Right lung (tissue), 10 donors: ENCODE measurements at places on chromosomes 11 and 22. TPM values are rescaled to one million over a fixed set of nuclear protein-coding genes. Genes with fewer than 3 reads are reported as not detected.

Gene TNNT3
- polyA plus RNA-seq: 291 TPM

Gene SLC43A1
- 18.5 TPM for polyA plus RNA-seq

Gene FAM111B
- 12.8 TPM for polyA plus RNA-seq

Gene MCM5
- polyA plus RNA-seq: 59.3 TPM

Gene SLC22A8
- polyA plus RNA-seq: 0.08 TPM

Gene EXT2
- polyA plus RNA-seq: 79.9 TPM

Gene GPR83
- 0.25 TPM for polyA plus RNA-seq

Gene ROM1
- 4.8 TPM for polyA plus RNA-seq

Gene OR2D3
- not detected for polyA plus RNA-seq

Gene CRYBA4
- not detected for polyA plus RNA-seq

Gene VPS51
- polyA plus RNA-seq: 88.7 TPM

Gene CNTF
- 1.1 TPM for polyA plus RNA-seq

DNA sequence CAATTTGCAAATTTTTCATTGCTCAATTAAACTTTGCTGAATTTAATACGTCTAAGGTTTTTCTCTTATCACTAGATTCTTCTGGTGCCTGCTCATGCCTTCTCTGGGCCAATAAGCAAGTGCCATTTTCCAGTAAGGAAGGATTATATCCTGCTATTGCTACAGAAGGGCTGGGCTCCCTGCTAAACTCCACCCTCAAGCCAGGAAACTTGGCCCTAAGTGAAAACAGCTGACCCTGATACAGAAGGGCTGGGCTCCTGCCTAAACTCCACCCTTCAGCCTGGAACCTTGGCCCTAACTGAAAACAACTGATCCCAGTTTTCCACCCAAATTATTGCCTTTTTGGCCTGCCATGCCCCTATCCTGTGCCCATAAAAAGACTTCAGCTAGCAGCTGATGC, 385.3 kb downstream of the DYNC2H1 start:
- DNase-seq: no peak

GRCh38 chr11:108224366-108224765, 1.5 kb downstream of the ATM start:
- no peak for DNase-seq

GRCh38 chr22:45577746-45578523, 75.3 kb downstream of the FBLN1 start:
- peak; percentile 70 for DNase-seq

GRCh38 chr22:19995611-19996339, 20.8 kb downstream of the ARVCF start:
- peak; percentile 52 for DNase-seq

DNA sequence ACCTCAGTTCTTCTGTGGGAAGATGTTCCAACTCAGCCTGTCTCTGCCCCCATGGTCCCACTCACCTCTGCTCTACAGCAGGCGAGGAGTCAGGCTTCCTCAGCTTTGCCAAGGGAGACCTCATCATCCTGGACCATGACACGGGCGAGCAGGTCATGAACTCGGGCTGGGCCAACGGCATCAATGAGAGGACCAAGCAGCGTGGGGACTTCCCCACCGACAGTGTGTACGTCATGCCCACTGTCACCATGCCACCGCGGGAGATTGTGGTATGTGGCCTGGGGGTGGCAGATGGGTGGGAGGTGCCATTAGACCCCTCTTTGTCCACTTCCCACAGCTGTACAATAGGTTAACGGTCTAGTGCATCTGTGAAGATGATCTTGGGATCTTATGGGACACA, 73.3 kb downstream of the MYO7A start:
- no peak for DNase-seq

- no peak for DNase-seq
Observed at GRCh38 chr22:29842740-29843139, 4.7 kb upstream of the ASCC2 start.

GRCh38 chr11:103883291-103883690, 153.1 kb upstream of the DDI1 start:
- no peak for DNase-seq

- DNase-seq: no peak
Observed at GRCh38 chr11:110858547-110858921, 146.3 kb upstream of the ARHGAP20 start.

- DNase-seq: no peak
Observed at GRCh38 chr11:79100093-79100910, 340.5 kb downstream of the TENM4 start.

DNA sequence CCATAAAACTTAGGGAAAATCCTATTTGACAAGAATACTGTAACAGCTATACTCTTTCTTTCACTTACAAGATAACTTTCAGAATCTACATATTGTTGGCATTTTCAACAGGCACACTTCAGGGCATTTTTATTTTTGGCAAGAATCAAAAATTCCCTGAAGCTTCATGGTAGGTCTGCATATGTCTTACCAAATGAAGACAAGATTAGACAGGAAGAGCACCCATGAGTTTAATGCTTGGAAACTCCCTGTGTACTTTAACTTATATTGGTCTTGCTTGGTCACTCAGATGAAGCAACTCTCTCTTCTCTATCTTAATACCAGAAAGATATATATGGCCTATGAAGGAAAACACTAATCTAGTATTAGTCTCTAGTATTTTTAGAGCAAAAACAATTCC, 137.7 kb downstream of the ATG16L2 start:
- no peak for DNase-seq
